ENCODE measurements at places on chromosomes 6 and 20.
A peak's percentile ranks its signal among the peaks of the same experiment; 100 is the strongest.

DNA sequence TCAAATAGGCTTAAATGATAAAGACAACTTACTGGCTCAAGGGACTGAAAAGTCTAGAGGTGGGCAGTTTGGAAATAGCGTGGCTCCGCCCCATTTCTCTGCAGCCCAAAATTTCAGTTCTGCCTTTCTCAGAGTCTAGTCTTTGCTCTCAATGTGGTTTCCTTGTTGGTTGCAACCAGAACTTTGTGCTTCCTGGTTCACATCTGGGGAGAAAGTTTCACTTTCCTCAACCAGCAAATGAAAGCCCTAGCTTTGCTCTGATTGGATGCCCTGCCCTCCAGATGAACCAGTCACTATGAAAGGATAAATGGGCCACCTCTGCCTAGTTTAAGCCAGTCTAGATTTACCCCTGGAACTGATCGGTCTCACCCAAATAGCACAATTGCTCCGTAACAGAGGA lies 14.9 kb downstream of the SYCP2L start:
- no peak for DNase-seq

GRCh38 chr6:148650941-148651505 lies 95.8 kb upstream of the UST start:
- no peak for DNase-seq

GRCh38 chr20:6696001-6696400 lies 71.5 kb upstream of the BMP2 start:
- DNase-seq: no peak

DNA sequence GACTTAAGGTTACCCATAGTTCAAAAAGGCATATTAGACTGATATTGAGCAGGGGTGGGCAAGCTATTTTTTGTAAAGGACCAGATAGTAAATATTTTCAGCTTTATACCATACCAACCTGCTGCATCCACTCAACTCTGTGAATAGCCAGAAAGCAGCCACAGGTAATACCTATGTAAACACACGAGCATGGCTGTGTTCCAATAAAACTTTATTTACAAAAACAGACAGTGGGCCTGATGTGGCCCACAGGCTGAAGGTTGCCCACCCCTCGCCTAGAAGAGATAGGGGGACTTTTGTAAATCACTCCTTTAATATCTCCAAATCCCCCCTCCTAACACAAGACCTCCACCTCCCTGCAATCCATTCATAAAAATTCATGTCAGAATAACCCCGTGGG lies 64.4 kb downstream of the PSMG4 start:
- no peak for DNase-seq

- DNase-seq: no peak
Observed at GRCh38 chr20:17654649-17655285, 27.3 kb downstream of the RRBP1 start.

DNA sequence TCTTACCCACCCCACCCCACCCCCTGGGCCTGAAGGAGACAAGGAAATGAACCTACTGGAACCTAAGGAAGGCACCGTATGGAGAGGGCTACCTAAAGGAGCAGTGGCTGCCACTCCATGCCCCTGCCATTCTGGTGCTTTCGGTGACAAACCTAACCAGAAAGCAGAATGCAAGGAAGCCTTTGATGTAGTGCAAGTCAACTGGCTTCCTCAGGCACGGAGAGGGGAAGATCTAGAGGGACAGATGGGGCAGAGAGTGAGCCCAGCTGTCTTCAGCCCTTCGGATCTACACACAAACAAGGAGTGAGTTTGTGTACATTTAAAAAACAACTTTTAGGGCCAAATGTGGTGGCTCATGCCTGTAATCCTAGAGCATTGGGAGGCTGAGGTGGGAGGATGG lies 39.5 kb downstream of the PPP1R16B start:
- no peak for DNase-seq

DNA sequence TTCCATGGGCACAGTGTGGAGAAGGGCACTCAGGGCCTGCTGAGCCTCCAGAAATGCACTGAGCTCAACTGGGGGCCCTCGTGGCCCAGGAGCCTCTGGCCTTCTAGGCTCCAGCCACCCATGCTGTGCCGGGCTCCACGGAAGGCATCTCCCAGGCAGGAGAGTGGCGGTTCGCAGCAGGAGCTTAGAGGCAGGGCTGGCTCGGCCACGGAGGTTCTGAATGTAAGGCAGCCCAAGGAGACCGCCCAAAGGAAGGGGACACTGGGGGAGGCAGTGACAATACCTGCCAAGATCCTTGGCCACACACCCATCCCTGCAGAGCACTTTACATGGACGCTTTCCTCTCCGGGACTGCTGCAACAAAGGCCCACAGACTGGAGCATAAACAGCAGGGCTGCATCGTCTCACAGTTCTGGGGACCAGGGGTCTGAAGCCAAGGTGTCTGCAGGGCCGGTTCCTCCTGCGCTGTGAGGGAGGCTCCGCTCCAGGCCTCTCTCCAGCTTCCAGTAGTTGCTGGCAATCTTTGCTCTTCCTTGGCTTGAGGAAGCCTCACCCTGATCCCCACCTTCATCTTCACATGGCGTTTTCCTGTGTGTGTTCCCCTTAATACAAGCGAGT lies 128.2 kb upstream of the CDH4 start:
- DNase-seq: no peak

- DNase-seq: no peak
Observed at GRCh38 chr6:153086225-153086990, 44.7 kb downstream of the RGS17 start.

- no peak for DNase-seq
Observed at GRCh38 chr20:32019156-32019510, 8.9 kb downstream of the CCM2L start.

- DNase-seq: no peak
Observed at GRCh38 chr6:170251776-170252571, 38.9 kb downstream of the DLL1 start.

DNA sequence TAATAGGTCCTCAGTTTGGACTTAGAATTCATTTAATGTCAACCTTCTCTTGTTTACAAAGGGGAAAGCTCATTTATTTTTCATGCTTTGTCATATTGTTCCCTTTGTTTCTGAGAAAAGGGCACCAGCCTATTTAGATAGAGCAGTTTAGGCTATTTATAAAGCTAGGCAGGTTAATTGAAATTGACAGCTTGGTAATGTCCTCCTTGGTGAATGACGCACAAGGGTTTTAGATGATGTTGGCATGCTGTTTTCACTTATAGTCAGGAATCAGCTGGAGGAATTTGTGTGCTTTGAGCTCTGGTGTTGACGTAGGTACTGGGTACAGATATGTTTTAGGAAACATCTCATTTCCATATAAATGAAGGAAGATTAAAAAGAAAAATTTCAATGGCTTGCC lies 45.2 kb downstream of the BCKDHB start:
- DNase-seq: no peak

DNA sequence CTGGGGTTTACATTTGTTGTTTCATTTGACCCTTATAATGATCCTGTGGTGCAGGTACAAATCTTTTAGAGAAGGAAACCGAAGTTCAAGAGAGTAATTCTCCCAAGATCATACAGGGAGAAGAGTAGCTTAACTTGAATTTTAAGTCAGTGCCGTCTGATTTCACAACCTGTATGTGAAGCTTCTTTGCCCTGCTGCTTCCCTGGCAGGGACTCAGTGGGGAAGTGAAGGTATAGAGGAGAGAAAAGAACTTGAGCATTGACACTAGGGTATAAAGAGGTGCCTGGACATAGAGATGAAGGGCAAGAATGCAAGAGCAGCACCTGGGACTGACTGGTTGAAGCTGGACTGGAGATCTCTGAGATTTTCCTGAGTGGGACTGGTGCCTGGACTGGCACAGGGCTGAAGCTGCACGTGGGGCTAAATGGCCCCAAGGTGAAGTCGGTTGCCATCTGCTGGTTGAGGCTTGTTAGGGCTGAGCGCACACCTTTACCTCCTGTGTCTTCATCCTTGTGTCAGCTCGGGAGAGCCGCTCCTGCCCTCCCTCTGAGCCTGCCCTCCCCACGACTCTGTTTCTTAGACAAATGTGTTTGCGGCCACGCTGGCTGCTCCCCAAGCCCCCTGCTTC lies 41.8 kb downstream of the FARS2 start:
- DNase-seq: peak; percentile 53

DNA sequence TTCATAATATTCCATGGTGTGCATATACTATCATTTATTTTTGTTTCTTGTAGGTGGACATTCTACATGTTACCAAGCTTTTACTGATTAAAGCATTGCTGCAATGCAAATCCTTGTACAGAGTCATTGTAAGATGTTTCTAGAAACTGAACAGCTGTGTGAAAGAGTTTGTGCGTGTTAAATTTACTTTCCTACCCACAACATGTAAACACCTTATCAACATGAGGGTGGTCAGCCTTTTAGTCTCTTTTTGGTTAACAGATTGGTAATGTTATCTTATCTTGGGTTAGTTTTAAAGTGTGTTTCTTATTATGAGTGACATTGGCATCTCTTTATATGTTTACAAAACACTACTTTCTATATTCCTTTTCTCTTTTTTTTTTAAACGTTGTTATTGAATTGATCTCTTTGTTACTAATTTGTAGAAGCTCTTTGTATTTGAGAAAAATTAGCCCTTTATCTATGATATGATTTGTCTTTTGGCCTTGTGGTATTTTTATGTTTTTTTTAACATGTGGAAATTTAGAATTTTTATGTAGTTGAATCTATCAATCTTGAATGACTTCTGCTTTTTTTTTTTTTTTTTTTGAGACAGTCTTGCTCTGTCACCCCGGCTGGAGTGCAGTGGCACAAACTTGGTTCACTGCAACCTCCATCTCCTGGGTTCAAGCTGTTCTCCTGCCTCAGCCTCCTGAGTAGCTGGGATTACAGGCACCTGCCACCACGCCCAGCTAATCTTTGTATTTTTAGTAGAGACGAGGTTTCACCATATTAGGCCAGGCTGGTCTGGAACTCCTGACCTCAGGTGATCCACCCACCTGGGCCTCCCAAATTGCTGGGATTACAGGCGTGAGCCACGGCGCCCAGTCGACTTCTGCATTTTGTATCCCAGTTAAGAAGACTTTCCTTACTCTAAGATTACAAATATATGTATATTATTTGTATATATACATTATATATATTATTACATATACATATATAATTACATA lies 112.1 kb downstream of the TCP11 start:
- no peak for DNase-seq

DNA sequence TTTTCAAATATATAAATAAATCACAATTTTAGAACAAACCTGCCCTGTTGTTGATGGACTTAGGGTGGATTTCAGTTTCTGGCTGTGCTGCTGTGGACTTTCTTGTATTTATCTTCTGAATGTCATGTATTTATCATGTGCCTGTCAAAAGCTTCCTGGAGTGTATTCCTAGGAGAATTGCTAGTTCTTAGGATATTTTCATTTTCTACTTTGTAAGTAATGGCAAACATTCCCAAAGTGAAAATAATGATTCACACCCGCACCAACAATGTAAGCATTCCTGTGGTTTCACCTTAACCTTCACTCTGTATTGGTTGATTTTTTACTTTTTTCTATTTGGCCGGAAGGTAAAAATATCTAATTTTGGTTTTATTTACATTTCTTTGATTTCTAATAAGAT lies 387.8 kb downstream of the SMOC2 start:
- DNase-seq: no peak

DNA sequence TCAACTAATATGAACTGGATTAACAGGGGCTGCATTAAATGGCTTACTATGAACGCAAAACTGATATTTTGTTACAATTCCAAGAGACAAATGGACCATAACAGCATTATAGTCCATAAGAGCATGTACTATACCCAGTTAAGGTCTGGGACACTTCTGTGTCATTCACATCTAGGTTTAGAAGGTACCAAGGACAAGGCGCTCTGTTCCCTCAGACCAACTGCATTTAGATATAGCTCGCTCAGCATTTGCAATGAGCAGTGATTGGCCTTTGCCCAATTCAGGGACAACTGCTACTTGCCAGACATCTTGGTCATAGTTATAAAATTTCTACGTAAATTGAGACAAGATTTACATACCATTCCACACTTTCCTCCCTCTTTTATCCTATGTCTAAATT lies 132.4 kb downstream of the HS3ST5 start:
- no peak for DNase-seq

DNA sequence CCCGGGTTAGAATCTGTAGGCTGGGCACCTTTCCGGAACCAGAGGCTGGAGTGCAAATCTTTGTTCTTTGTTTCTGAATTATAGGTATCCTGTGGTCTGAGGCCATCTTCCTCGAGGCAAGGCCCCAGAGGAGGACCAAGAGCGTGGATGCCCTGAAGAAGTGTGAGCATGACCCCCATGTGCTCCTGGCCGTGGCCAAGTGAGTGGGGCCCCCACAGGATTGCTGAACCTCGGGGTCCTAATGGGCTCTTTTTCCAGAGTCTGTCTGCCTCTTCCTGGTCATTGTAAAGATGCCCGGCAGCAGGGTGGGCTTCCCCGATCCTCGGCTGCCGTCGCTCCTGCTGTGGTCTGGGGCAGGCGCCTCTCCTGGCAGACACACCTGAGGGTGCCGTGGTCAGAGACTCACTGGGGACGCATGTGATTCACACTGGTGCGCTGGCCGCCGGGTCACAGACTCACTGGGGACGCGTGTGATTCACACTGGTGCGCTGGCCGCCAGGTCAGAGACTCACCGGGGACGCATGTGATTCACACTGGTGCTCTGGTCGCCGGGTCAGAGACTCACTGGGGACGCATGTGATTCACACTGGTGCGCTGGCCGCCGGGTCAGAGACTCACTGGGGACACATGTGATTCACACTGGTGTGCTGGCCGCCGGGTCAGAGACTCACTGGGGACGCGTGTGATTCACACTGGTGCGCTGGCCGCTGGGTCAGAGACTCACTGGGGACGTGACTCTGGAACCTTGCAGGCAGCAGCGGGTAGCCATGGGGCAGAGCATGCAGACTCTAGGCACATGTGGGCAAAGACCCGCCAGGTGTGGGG lies 6.5 kb upstream of the C20orf204 start:
- no peak for DNase-seq

- DNase-seq: peak; percentile 91
Observed at GRCh38 chr20:3172933-3173609, at the start of gene LZTS3. LZTS3 (minus strand) TSS chr20:3173549; CDS start chr20:3167163, 6,386 bp downstream.

DNA sequence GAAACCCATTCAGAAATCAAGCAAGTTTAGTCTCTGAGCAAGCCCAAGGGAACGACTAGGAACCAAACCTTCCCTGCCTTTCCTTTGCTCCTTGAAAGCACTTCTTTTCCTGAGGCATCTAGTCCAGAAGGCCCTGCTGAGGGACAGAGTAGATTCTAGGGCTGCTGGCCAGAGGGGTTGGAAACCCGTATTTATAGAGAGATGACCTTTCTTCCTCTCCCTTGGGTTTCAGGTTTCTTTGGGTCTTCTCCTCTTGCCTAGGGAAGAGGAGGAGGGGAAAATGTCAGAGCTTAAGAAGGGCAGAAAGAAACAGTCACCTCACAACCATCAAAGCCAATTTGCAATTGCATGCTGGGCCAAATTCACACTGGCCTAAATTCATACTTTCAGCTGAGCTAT lies 5.8 kb downstream of the APOBEC2 start:
- no peak for DNase-seq

- no peak for DNase-seq
Observed at GRCh38 chr6:113671421-113671820, 185.7 kb upstream of the MARCKS start.

- no peak for DNase-seq
Observed at GRCh38 chr6:11424395-11425034, 113.0 kb upstream of the TMEM170B start.

DNA sequence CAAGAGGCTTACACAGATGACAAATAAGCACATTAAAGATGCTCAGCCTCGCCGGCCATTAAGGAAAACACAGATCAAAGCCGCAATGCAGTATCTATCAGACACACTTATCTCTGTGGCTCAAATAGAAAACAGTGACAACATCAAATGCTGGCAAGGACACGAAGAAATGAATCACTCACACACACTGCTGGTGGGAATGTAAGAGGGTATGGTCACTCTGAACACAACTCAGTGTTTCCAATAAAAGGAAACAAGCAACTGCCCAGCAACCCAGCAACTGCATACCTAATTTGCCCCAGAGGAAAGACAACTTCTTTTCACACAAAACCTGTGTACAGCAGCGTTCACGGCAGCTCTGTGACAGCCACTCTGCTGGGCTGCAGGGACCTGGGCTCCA lies 155.8 kb downstream of the WDR27 start:
- no peak for DNase-seq
